Activated effector memory CD4-positive, alpha-beta T cell treated with Interleukin-2 at 50 U/mL for 16 hours (primary cell): ENCODE measurements at places on chromosomes 1 and 21.
A peak's percentile ranks its signal among the peaks of the same experiment; 100 is the strongest.

- no peak for DNase-seq
Observed at GRCh38 chr1:46174448-46175231, at the start of gene TSPAN1. TSPAN1 (plus strand) TSS chr1:46175087; CDS start chr1:46181108, 6,021 bp downstream.

DNA sequence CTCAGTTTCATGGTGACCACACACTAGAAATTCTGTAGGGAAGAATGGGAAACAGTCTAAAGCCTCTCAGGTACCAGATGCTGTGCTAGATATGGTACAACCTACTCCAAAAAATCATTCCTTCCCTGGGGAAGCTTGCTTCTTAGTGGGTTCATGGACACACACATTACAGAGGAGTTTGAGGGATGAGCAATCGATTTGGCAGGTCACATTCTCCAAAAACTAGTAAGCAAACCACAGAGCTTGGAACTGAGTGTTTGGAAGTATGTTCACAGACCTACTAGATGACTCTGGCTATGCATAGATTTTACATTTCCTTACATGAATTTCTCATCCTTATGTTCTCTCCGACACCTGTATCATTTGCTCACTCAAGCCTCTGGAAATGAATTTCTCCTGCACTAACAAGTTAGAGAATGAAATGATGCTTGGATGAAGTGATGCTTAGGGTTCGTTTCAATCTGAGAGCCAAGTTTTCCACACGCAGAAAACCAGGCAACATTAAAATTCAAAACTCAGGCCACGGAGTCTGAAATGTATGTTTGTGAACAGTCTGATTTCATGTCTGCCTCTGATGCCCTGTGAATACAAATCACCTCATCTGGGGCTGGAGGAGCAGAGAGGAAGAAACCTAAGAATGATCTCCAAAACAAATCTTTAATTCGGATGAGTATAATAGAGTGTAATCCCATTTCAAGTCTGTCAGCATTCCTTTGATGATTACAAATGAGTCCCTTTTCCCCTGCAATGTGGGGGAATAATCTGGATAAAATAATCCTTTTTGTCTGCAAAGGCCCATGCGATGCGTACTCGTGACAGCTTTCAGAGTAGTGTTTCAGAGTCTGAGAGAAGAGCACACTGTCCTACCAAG, 11.0 kb downstream of the EVA1C start:
- no peak for DNase-seq

- no peak for DNase-seq
Observed at GRCh38 chr1:162087574-162087973, 18.1 kb downstream of the NOS1AP start.

GRCh38 chr1:225678545-225678944, 25.6 kb upstream of the ENAH start:
- DNase-seq: no peak

GRCh38 chr1:228018961-228019721, 12.3 kb downstream of the WNT3A start:
- no peak for DNase-seq

DNA sequence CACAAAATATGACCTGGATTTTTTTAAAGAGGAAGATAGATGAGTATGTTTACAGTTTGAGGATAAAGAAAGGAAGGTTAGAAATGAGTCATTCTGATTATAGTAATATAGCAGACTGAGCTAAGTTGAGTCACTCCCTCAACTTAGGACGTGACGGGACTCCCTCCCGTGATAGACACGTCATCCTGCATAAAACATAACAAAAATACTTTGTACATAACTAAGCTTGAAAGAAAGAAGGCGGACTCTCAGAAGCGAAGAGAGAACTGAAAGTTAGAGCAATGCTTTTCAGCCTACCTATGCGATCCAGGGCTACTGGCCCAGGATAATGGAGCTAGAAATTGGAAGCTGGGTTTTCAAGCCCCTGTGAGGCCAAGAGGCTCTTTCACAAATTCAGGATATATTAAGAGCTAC, 53.0 kb upstream of the DESI2 start:
- DNase-seq: peak; percentile 18

GRCh38 chr1:74726063-74726462, 6.8 kb downstream of the CRYZ start:
- no peak for DNase-seq

DNA sequence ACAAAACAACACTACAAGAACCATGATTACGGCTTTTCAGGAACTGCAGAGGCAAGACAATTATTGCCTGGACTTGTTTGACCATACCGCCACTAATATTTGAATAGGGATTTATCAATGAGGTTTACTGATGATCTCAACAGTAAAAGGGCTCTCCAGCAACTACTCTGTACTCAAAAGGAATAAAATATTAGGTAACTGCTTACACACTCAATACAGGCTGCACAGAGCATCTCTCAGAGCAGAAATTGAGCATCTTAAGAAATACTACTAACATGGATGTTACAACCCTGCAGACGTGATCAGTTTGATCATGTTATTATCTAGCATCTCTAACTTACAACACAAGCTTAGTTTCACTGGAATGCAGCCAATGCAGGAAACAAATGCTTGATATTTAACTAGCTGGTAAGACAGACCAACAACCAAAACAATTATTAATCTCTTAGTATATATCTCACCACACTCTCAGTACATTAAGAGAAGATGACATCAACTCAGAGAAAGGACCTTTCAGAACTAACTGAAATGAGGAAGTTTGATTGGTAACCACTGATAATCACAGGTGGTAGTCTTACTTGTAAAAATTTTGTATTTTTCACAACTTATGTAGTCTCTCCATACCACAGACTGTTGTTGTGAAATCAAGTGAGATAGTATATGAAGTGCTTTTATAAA, 52.2 kb downstream of the PUM1 start:
- DNase-seq: no peak

DNA sequence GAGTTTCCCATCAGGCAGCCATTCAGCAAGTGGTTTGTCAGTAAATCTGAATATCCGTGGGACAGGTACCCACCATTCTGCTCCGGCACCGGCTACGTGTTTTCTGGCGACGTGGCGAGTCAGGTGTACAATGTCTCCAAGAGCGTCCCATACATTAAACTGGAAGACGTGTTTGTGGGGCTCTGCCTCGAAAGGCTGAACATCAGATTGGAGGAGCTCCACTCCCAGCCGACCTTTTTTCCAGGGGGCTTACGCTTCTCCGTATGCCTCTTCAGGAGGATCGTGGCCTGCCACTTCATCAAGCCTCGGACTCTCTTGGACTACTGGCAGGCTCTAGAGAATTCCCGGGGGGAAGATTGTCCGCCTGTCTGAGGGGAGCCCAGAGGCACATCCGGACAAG, 48.4 kb downstream of the B3GALT5 start:
- DNase-seq: no peak

DNA sequence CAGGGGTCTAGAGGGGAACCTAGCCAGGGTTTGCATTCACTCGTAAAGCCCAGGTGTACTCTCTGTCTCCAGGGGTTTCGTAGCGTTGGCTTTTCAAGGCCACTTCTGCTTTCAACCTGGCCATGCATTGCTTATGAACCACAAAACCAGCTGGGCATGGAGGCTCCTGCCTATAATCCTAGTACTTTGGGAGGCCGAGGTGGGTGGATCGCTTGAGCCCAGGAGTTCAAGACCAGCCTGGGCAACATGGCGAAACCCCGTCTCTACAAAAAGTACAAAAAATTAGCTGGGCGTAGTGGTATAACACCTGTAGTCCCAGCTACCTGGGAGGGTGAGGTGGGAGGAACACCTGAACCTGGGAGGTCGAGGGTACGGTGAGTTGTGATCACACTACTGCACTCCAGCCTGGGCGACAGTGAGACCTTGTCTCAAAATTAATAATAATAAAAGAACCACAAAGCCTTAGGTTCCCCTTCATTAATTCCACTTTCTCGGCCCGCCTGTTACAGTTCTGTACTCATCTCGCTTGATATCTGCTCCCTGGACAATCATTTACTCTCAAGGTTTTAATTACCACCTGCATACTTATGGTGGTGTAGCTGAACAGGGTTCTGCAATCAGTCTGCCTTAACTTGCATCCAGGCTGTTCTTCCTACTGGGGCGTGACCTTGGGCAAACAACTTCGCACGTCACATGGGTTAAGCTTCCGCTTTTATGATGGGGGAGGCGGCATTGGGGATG, 6.1 kb downstream of the SLC16A4 start:
- no peak for DNase-seq

GRCh38 chr21:45330075-45330781, 42.5 kb upstream of the POFUT2 start:
- DNase-seq: no peak

- DNase-seq: no peak
Observed at GRCh38 chr1:66552287-66552686, 18.3 kb downstream of the SGIP1 start.

- DNase-seq: no peak
Observed at GRCh38 chr1:6911021-6911941, 126.0 kb downstream of the CAMTA1 start.

- DNase-seq: no peak
Observed at GRCh38 chr1:2823921-2824610, 22.6 kb upstream of the TTC34 start.

DNA sequence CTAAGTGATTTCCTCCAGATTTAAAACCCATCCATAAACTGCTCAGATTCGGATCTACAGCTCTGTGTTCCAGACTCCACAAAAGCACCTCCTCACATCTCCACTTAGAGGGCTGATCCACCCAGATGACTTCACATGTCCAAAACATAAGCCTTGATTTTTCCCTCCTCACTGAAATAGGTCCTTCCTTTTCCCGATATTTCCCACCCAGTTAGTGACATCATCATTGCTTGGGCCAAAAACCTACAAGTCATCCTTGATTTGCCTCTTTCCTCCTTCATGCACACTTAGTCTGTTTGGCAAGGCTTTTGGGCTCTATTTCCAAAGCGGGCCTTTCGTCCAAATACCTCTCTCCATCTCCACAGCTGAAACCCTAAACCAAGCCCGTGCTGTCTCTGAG, 32.3 kb downstream of the CCDC185 start:
- no peak for DNase-seq

DNA sequence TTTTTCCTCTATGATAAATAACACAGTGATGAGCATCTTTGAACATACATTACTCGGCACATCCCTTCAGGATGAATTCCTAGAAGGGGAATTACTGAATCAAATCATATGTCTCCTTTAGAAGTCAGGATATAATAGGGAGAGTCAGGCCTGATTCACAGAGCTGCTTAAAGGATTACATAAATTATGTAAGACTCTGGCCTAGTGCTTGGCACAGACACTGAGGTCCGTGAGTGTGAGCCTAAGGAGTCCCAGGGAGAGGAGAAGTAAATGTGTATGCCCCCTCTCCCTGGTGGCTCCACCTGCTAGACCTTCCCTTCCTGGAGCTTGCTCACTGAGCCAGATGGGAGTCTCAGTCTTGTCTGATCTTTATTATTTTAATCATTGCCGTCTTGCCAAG, 8.6 kb upstream of the FOXE3 start:
- DNase-seq: no peak

DNA sequence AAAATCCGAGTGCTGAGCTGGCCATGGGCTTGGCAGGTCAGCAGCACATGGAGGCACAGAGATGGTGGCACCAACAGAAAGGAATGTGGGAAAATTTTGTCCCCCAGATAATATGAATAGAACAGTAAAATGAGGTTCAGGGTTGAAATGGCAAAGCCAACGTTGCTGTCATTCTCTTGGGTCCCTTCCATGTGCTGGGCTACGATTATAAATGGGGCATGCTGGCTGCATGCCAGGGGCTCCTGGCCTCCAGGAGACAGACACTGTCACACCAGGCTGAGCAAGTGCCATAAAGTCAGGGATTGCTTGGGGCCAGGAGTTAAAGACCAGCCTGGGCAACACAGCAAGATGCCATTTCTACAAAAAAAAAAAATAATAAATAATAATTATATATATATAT, 77.1 kb downstream of the TOMM20 start:
- DNase-seq: no peak

- DNase-seq: no peak
Observed at GRCh38 chr1:183576537-183576936, 13.7 kb downstream of the NCF2 start.

DNA sequence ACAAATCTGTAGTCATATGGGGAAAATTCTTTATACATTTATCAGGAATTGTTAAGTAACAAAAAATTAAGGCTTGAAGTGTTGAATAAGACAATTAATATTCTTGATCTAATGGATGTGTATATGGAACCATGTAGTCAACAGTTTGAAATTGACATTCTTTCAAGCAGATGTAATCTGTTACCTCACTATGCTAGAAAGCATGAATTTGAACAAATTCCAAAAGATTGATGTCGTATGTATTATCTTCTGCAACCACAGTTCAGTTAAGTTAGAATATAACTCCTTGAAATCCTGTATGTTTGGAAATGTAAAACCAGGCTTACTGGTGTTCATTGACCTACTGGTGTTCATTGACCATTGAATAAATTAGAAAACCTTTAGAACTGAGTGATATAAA, 16.1 kb downstream of the CCDC18 start:
- DNase-seq: no peak

GRCh38 chr1:119917304-119918055, 21.2 kb upstream of the ADAM30 start:
- no peak for DNase-seq

- no peak for DNase-seq
Observed at GRCh38 chr1:25996966-25997827, 666 bp downstream of the PAFAH2 start.

- DNase-seq: no peak
Observed at GRCh38 chr1:234545517-234546386, 64.2 kb downstream of the IRF2BP2 start.

GRCh38 chr1:208243527-208243966, 637 bp downstream of the PLXNA2 start:
- DNase-seq: no peak
